Activated B cell treated with CpG ODN at 0.5 μM for 24 hours (primary cell): ENCODE measurements at places on chromosomes 6 and 20. TPM values are rescaled to one million over a fixed set of nuclear protein-coding genes. Genes with fewer than 3 reads are reported as not detected.

The PAK5 gene
- not detected in 2 replicates for total RNA-seq

The LHFPL5 gene
- not detected in 2 replicates for total RNA-seq

The RHAG gene
- not detected in 2 replicates for total RNA-seq

The ERVFRD-1 gene
- total RNA-seq, result not detected in 2 replicates

The PLCB4 gene
- not detected in 2 replicates for total RNA-seq

GRCh38 chr6:116217069-116217468, 36.8 kb downstream of the TSPYL4 start:
- DNase-seq, result no peak

GRCh38 chr20:50569864-50570836, 60.0 kb downstream of the PTPN1 start:
- DNase-seq, result peak; percentile 20

GRCh38 chr6:164897523-164898235, 411.7 kb downstream of the C6orf118 start:
- DNase-seq, result no peak

DNA sequence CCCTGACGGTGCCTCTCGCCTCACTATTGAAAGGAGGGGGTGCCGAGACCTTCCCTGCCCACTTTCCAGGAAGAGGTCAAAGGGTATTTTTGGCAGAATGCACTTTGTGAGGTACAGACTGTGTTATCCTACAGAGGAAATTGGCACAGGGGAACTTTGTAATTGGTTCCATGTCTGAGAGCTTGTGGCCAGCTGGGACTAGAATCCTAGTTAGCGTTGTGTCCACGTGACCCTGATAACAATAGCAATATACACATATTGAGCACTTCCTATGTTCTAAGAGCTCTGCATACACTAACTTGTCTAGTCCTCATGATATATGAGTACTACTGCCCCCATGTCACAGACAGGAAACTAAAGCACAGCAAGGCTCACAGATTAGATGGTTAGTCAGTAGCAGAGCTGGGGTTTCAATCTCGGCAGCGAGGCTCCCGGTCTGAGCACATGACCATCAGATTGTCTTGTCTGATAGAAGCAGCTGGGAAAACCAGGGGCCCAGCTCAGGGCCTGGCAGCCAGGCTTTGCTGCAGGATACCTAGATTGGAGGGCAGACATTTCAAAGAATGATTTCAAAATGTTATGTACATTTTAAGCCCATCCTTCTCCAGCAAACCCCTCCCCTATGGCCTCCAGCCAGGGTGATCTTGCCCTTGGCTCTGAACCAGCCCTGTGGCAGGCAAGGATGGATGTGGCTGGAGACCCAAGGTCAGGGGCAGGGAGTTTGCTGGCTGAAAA, 1.4 kb downstream of the MAPK13 start:
- DNase-seq, result no peak

DNA sequence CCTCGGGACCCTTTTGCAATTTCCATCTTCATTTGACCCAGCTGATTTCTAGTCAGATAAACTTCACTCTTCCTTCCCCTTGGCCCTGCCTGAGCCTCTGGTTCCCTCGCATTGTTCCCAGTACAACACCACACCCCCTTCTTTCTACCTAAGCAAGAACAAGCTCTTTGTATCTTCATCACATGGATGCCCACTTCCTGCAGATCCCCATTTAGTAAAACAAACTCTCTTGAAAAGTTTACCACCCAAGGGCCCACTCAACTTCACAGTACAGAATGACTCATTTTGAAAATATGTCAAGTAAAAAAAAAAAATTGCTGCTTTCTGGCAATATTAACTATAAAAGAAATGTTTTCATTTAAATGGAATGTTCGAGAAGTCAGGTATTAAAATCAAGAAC, 5.2 kb downstream of the FAXC start:
- no peak for DNase-seq

DNA sequence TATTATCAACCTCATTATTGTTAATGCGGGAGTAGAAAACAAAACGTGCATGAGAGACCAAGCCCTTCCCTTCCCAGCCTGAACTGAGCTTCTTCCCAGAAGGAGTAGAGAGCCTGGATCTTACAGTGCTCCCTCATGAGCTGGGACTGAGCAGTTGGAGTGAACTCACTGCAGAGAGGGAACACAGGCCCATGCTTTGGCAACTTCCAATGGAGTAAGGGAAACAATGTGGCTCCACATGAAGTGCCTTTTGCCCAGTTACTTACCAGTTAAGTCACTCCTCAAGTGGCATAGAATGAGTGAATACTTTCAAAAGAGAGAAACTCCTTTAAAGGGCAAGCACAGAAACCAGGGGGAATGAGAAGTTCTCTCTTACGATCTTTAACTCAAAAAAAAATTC, 12.4 kb downstream of the FHL5 start:
- no peak for DNase-seq

DNA sequence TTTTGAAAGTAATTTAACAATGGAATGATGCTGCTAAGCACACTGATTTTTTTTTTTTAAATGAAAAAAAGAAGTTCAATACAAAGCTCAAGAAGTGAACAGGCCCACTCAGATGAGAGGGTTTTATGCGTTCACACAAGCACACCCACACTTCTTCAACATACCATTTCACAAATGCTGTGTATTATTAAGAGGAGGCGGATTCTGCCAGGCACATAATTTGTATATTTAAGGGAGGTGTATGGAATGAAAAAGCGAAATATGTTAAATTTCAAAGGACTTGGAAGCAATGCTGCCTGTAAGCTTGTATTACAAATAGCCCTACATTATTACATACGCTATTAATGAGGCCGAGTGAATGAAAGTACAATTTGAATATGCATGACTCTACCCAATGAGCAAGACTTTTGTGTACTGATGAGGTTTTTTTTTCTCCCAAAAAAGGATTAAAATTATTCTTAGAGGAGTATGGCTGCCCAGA, 123.9 kb downstream of the INSM1 start:
- DNase-seq, result no peak

GRCh38 chr6:152879681-152880080, 103.2 kb downstream of the FBXO5 start:
- no peak for DNase-seq
